ENCODE measurements at places on chromosomes 3 and 15. TPM values are rescaled to one million over a fixed set of nuclear protein-coding genes. Genes with fewer than 3 reads are reported as not detected.

ITIH1 gene
- total RNA-seq: not detected

PTH1R gene
- 12.0 TPM for total RNA-seq

- DNase-seq: no peak
Measured at GRCh38 chr15:59438625-59439290, 772 bp downstream of the FAM81A start.

GRCh38 chr15:75037685-75038084 lies 14.3 kb downstream of the PPCDC start:
- no peak for DNase-seq

GRCh38 chr3:50586763-50587070 lies 17.4 kb downstream of the HEMK1 start:
- DNase-seq: no peak

DNA sequence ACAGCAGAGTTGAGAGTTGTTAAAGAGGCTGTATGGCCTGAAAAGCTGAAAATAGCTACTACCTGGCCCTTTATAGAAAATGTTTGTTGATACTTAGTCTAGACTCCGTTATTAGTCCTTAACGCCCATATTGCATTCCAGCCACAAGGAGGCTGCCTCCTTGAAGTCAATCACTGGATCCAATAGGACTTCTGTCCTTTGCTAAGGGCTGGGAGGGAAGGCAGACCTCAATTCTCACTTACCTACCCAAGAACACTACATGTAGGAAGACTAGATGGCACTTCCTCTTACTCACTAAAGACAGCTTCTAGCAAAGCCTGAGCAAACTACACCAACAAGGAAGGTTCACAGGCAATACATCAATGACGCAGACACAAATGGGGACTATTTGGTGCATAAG lies 139.5 kb upstream of the HACD2 start:
- no peak for DNase-seq

GRCh38 chr3:30728143-30728542 lies 121.7 kb downstream of the TGFBR2 start:
- no peak for DNase-seq

DNA sequence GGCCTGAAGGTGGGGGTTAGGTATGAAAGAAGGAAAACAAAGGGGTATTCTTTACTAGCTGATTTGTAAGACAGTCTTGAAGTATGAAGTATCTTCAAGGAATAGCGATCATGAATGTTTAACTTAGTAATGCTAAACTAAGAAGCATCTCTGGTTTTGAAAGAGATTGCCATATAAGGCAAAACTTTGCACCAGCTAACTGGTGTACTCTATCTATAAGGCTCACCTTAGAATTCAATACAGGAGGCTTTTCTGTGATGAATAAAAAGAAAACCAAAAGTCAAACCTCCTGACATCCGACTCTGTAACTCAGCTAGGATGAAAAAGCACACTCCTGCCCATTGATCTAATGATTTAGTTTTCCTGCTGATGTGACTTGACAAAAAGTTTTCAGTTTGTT lies 54.7 kb downstream of the FOXP1 start:
- DNase-seq: no peak

- no peak for DNase-seq
Measured at GRCh38 chr3:108936924-108937689, 16.6 kb downstream of the GUCA1C start.

- no peak for DNase-seq
Measured at GRCh38 chr3:156418428-156418827, 136.5 kb downstream of the SSR3 start.

DNA sequence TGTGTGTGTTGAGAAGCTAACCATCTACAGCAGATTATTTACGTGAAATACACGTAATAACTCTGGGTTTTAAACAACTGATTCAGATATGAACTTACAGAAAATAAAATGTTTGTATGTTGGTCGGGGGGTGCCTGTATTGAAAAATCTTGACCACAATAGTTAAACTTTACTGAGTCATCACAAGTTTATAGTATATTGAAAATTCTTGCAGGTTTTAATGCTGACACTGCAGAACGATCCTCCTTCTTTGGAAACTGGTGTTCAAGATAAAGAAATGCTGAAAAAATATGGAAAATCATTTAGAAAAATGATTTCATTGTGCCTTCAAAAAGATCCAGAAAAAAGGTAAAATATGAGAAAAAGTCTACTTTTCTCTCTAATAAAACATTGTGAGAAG lies 41.3 kb upstream of the SLC22A13 start:
- no peak for DNase-seq

GRCh38 chr3:76585794-76586392 lies 454.0 kb upstream of the ROBO2 start:
- DNase-seq: no peak

- no peak for DNase-seq
Measured at GRCh38 chr15:95129574-95129973, 898.2 kb downstream of the MCTP2 start.

Measured in left lung (tissue), 14 donors.